Activated CD4-positive, alpha-beta T cell treated with anti-CD3 and anti-CD28 coated beads, Interleukin-2, amount 10 ng/mL, durations not matched to agents 7 days and 5 days (primary cell): ENCODE measurements at places on chromosomes 4 and X. TPM values are rescaled to one million over a fixed set of nuclear protein-coding genes. Genes with fewer than 3 reads are reported as not detected.
A peak's percentile ranks its signal among the peaks of the same experiment; 100 is the strongest.

GRCh38 chrX:33132569-33132968 is 78.8 kb downstream of the DMD start:
- H3K36me3 ChIP-seq: no peaks in the 10 kb centered on the region
- no peaks in the 10 kb centered on the region for H3K27me3 ChIP-seq
- H3K4me3 ChIP-seq: no peak overlapping the region
- DNase-seq: no peak

- H3K36me3 ChIP-seq: no peaks in the 10 kb centered on the region
- H3K4me1 ChIP-seq: no peaks in the 10 kb centered on the region
- no peak overlapping the region for H3K27ac ChIP-seq
- no peak for DNase-seq
These were observed 755.6 kb downstream of the DMD start for GRCh38 chrX:32455704-32456103.

DNA sequence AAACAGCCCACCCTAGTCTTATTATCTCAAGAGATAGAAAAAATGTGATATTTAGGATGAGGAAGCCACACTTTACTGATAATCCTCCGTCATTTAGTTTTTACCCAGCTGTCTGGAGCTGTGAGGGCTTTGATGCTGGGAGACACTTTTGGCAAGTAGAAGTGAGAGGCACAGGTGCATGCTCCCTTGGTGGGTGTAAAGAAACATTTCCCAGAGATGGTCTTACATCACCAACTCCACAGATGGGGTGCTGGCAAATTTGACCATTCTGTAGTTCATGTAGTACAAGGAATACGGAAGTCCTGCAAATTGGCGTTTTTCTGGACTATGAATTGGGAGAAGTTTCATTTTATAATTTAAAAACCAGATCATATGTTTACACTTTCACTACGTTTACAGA is 28.5 kb downstream of the TRIM61 start:
- H3K36me3 ChIP-seq: no peaks in the 10 kb centered on the region
- H3K4me1 ChIP-seq: no peaks in the 10 kb centered on the region
- H3K27me3 ChIP-seq: peaks cover 11% of the 10 kb centered on the region
- no peak for DNase-seq
- H3K27ac ChIP-seq: no peak overlapping the region

PRSS12 gene
- not detected for total RNA-seq

NAA11 gene
- not detected for total RNA-seq

GRCh38 chr4:186606591-186606992 is 51.2 kb upstream of the MTNR1A start:
- no peak for DNase-seq

DNA sequence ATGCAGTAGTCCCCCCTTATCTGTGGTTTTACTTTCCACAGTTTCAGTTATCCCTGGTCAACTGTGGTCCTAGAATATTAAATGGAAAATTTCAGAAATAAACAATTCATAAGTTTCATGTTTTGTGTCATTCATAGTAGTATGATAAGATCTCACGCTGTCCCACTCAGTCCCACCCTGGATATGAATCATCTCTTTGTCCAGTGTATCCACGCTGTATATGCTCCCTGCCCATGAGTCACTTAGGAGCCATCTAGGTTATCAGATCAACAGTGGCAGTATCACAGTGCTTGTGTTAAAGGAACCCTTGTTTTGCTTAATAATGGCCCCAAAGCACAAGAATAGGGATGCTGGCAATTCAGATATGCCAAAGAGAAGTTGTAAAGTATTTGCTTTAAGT is 16.2 kb upstream of the SYTL4 start:
- H3K4me1 ChIP-seq: no peaks in the 10 kb centered on the region
- H3K4me3 ChIP-seq: no peak overlapping the region
- H3K36me3 ChIP-seq: no peaks in the 10 kb centered on the region
- peaks cover 7% of the 10 kb centered on the region for H3K27me3 ChIP-seq
- H3K27ac ChIP-seq: no peak overlapping the region

AMTN gene
- not detected for total RNA-seq

GALNTL6 gene
- total RNA-seq: not detected

CSAG1 gene
- total RNA-seq: not detected

PNMA5 gene
- total RNA-seq: 0.06 TPM

ANXA10 gene
- not detected for total RNA-seq

DNA sequence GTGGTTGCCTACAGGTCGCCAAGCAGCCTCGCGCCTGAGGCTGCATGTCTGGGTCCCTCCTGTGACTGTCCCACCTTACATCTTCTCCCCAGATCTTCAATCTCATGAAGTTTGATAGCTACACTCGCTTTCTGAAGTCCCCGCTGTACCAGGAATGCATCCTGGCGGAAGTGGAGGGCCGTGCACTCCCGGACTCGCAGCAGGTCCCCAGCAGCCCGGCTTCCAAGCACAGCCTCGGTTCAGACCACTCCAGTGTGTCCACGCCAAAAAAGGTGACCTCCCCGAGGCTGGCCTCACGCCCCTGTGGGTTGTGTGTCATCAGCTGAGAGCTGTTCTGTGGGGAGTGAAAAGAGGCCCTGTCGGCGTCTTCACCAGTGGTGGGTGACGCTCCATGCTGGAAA is 24.9 kb upstream of the HGFAC start:
- DNase-seq: no peak
- no peaks in the 10 kb centered on the region for H3K27me3 ChIP-seq
- no peaks in the 10 kb centered on the region for H3K4me1 ChIP-seq
- H3K36me3 ChIP-seq: no peaks in the 10 kb centered on the region

DNA sequence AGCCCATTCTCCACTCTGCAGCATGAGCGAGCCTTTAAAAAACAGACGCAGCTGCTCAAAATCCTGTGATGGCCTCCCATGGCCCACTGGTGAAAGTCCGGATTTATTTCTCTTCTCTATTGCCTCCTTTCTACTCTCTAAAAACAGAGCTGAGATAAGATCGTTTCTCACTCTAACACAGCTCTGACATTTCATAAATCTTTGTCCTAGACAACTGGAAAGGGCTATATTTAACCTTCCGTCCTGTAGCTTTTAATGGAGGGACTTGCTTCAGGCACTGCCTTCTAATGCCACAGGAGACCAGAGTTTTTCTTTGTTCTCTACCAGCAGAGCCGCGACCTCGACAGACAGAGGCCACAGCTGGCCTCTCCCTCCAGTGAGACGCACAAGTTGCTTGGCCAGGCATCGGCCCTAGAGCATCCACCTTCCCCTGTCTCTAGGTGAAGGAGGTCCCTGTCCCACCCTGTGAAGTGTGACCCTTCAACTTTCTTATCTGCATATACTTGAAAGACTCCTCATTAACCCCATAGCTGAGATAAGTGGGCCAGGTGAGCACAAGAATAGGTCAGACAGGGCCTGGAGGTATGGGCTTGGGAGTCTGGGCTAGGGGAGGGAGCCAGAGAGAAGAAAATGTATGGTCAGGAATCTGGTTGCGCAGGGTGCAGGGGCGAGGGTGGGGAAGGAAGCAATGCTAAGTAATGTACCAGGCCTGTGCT is 50.0 kb downstream of the RTL5 start:
- no peak for DNase-seq
- H3K4me1 ChIP-seq: peaks cover 8% of the 10 kb centered on the region
- H3K27me3 ChIP-seq: peaks cover 22% of the 10 kb centered on the region

DNA sequence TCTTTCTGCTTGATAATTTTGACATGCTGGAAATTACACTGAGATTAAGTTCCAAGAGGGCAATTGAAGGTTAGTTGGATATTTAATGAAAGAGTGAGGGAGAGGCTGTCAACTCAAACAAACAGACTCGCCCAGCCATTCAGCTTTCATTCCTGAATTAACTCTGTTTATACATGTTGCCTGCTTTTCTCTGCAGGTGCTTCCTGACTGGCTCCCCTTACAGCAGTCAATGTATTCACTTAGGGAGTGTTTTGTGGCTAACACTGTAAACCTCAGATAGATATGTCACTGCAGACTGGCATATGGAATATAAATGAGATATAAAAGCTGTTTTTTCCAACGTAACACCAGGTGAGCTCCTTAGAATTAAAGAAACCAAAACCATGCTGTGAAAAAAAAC is 28.7 kb downstream of the TMPRSS11A start:
- no peak overlapping the region for H3K4me3 ChIP-seq
- no peak for DNase-seq
- no peaks in the 10 kb centered on the region for H3K4me1 ChIP-seq
- H3K27me3 ChIP-seq: peaks cover 8% of the 10 kb centered on the region
- no peaks in the 10 kb centered on the region for H3K36me3 ChIP-seq
- H3K27ac ChIP-seq: no peak overlapping the region

DNA sequence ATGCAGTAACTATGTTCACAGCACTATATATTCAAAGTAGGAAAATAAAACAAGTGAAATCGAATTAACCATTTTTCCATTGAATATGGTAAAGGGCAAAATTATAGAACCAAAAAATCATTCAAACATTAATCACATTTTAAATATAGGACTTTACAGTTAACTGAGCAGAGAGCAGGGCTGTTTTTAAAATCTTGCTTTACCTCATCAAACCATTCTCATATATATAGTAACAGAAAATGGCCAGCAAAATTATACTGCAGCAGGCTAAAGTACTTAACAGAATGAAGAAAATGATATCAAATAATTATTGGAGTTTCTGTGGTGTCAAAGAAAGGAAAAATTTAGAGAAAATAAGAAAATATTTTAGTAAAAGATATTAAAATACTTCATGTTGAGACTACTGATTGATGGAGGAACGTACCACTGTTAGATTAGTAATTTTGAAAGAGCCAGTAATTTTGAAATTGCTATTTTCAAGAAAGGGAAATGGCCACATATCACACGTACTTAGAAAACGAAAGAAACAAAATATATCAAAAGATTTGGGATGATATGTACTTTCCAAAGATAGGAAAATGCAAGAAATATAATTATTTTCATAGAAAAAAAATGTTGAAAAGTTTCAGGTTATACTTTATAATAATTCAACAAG is 813.7 kb downstream of the DMD start:
- no peak overlapping the region for H3K27ac ChIP-seq
- no peak overlapping the region for H3K4me3 ChIP-seq
- H3K36me3 ChIP-seq: no peaks in the 10 kb centered on the region

- H3K4me1 ChIP-seq: no peaks in the 10 kb centered on the region
- H3K36me3 ChIP-seq: no peaks in the 10 kb centered on the region
- H3K4me3 ChIP-seq: no peak overlapping the region
- H3K27me3 ChIP-seq: no peaks in the 10 kb centered on the region
- no peak overlapping the region for H3K27ac ChIP-seq
These were observed 9.3 kb upstream of the CNGA2 start for GRCh38 chrX:151725338-151725614.

GRCh38 chr4:61336488-61336887 is 136.4 kb downstream of the ADGRL3 start:
- no peaks in the 10 kb centered on the region for H3K36me3 ChIP-seq
- no peaks in the 10 kb centered on the region for H3K27me3 ChIP-seq

- peaks cover 3% of the 10 kb centered on the region for H3K4me1 ChIP-seq
- H3K27ac ChIP-seq: peak overlapping the region; percentile 55
- no peak for DNase-seq
- no peak overlapping the region for H3K4me3 ChIP-seq
- H3K36me3 ChIP-seq: no peaks in the 10 kb centered on the region
These were observed 105.8 kb downstream of the CRLF2 start for GRCh38 chrX:1106478-1107210.

GRCh38 chrX:19739683-19740082 is 147.7 kb downstream of the SH3KBP1 start:
- peaks cover 64% of the 10 kb centered on the region for H3K4me1 ChIP-seq
- H3K27me3 ChIP-seq: no peaks in the 10 kb centered on the region
- peaks cover 37% of the 10 kb centered on the region for H3K36me3 ChIP-seq
- no peak overlapping the region for H3K4me3 ChIP-seq
- peak; percentile 35 for DNase-seq

RAPGEF2 gene
- total RNA-seq: 20.4 TPM

PDLIM3 gene
- not detected for total RNA-seq

DNA sequence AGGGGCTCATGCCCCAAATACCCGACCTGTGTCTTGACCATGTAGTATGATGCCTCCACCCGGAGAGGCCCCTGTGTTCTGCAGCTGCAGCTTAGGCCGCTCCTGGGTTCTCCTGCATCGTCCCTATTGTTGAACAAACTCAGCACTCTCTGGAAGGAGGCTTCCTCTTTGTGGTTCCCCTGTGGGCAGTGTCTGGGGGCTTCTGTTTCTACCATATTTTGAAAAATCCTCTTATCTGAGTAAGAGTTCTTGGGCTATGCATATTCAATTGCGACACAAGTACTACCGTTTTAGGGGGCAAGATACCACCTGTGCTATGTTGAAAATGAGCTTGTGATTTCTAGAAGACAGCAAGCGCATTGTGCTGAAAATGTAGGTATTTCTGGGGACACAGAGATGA is 276.6 kb downstream of the DHRSX start:
- H3K36me3 ChIP-seq: peaks cover 18% of the 10 kb centered on the region
- DNase-seq: no peak
- no peak overlapping the region for H3K4me3 ChIP-seq
- no peaks in the 10 kb centered on the region for H3K27me3 ChIP-seq

DNA sequence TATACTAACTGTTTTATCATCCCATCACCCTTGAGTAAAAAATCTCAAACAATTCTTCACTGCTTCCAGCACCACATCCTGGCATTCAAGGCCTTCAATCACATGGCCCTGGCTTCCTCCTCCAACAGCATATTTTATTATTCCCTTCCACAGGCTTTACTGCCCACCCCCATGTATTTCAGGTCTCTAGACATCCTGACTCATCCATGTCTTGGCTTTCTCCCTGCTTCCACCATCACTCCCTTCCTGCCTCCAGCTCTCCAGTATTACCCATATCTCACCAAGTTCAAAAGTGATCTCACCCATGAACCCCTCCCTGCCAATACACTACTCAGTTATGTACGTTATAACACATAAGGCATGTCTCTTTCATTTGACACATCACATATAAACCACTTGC is 34.7 kb upstream of the PLAC1 start:
- H3K27ac ChIP-seq: no peak overlapping the region
- no peaks in the 10 kb centered on the region for H3K4me1 ChIP-seq
- H3K36me3 ChIP-seq: no peaks in the 10 kb centered on the region
- no peak for DNase-seq
- no peak overlapping the region for H3K4me3 ChIP-seq

DNA sequence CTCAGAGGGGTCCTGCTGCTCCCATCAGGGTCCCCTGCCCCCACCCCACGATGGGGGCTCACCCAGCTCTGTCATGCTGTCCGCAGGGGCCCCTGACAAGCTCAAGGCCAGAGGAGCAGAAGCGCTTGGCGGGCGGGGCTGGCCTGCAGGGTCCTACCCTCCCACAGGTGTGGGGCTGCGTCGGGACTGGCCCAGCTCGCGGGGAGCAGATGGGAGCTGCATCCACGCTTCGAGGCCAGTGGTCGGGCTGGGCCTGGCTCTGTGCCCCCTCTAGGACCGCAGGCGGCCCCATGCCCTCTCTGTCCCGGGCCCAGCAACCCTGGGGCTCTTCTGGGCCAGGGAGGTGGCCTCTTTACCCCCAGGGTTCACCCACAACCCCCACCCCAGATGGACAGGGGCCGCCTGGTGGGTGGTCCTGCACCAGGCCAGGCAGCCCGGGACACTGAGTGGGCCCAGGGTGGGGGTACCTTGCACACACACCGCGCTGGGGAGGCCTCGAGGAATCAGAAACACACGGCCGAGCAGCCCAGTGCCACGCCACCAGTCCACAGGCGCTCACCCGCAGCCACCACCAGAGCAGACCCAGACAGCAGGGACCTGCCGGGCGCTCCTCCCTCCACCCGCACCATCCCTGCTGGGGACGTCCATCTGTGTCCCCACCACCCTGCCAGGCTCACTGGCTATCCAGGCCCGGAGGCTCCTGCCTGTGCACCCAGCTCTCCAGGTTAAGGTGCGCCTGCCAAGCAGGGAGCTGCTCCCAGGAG is 30.0 kb downstream of the TACC3 start:
- no peak overlapping the region for H3K4me3 ChIP-seq
- no peaks in the 10 kb centered on the region for H3K27me3 ChIP-seq
- no peak overlapping the region for H3K27ac ChIP-seq
- no peak for DNase-seq
- H3K36me3 ChIP-seq: no peaks in the 10 kb centered on the region
